M059J (cell line): ENCODE measurements at places on chromosomes 6 and 20. TPM values are rescaled to one million over a fixed set of nuclear protein-coding genes. Genes with fewer than 3 reads are reported as not detected.

DNA sequence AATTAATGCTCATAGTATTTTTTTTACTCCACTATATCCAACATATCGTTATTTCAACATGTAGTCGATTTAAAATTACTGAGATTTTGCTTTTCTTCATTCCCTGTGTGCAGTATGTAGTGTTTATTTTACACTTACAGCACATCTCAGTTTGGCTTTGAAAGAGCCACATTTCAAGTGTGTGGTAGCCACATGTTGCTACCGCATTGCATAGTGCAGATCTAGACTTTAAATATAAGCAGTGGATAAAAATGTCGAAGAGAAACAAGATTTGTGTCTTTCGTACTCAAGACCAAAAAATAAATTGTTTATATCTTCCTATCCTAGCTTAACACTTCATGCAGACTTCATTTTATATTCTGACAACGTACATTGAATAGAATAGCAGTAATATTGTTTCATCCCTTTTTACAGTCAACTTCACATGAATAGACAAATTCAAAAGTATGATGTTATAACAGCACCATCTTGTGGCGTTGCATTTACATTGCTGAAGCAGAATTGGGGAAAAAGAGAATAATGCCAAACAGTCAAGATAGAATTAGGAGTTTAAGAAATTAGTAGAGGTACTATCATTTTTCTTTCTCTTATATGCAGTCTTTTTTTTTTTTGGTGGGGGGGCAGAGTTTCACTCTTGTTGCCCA lies 29.9 kb downstream of the FBXO5 start:
- peak; percentile 58 for DNase-seq

DNA sequence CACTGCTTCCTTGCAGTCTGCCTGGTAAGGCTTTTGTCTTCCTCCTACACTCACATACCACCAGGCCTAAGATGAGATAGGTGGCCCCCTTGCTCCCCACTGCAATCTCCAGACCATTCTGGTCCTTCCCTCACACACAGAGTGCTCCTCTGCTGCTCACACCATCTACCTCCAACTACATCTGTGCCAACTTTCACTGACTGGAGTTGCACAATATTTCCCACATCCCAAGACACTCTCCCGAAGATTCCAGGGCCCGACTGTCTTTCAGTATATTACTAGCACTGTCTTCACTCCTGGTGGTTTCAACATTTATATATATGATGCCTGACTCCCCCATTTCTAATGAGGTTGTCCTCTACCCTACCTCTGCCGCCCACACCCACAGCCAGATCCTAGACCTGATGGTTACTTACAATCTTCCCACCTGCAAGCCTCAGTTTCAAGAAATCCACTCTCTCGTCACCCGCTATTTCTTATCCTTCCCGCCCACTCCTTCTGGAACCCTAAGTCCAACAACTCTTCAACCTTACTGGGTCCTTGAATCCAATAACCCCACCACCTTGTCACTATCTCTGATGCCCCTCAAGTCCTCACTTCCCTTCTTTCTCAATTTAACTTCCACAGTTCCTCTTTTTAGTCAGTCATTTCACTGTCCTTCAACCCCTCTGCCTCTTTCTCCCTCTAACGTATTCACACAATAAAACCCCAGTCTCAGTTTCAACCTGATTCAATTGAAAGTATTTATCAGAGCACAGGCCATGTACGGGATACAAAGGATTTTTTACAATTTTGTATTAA lies 21.6 kb downstream of the RALGAPA2 start:
- DNase-seq = no peak

Gene YIPF3
- total RNA-seq = 175 and 194 TPM in 2 replicates

DNA sequence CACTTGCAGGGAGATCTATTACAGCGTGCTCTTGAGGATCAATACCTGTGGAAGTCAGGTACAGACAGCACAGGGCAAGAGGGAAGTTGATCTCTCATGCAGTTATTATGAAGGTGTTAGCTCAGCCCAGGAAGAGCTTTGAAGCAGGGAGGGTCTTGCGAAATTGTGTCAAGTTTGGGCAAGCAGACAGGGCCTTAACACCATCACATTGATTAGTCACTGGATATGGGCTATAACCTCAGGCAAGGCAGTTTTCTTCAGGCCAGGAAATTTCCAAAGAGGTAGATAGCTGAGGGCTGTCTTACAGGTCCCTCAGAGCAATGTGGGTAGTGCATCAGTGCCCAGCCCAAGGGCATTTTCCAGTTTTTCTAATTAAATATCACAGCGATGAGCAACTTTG lies 643.8 kb downstream of the DHX35 start:
- DNase-seq = peak; percentile 87

Gene SNAP91
- not detected in 2 replicates for total RNA-seq

DNA sequence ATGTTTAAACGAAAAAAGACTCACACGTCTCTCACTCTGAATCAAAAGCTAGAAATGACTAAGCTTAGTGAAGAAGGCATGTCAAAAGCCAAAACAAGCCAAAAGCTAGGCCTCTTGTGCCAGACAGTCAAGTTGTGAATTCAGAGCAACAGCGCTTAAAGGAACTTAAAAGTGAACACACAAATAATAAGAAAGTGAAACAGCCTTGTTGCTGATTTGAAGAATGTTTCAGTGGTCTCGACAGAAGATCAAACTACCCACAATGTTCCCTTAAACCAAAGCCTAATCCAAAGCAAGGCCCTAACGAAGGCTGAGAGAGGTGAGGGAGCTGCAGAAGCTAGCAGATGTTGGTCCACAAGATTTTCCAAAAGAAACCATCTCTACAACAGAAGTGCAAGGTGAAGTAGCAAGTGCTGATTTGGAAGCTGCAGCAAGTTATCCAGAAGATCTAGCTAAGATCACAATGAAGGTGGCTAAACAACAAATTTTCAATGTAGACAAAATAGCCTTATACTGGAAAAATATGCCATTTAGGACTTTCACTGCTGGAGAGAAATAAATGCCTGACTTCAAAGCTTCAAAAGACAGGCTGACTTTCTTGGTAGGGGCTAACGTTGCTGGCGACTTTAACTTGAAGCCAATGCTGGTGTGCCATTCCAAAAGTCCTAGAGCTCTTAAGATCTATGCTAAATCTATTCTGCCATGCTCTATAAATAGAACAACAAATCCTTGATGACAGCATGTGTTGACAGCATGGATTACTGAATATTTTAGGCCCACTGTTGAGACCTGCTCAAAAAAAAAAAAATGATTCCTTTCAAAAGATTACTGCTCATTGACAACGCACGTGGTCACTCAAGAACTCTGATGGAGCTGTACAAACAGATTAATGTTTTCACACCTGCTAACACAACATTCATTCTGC lies 40.3 kb downstream of the SEC63 start:
- no peak for DNase-seq

- DNase-seq = no peak
These were observed 499.6 kb downstream of the RFPL4B start for GRCh38 chr6:112846681-112847080.

- DNase-seq = no peak
These were observed 7.7 kb downstream of the MMP24OS start for GRCh38 chr20:35270021-35270902.

DNA sequence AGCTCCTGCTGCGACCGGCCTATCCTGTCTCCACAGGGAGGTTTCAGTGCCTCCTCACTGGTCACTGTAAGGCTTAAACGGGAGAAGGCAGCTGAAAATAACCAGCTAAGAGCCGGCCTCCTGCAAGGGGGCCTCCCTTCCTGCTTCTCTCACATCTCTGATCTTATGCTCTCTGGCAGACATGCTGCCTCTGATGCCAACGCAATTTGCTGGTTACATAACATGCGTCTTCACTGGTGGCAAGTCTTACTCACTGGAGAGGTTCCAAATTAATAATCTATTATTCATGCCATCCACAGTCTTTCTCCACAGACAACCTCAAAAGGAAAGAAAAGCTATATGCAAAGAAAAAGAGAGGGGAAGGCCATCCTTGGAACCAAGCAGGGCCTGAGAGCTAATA lies 91.8 kb upstream of the LRFN2 start:
- no peak for DNase-seq

- DNase-seq = peak; percentile 29
These were observed 21.7 kb downstream of the SMLR1 start for GRCh38 chr6:130848945-130849344.

Gene TRDN
- 0.05 and 0.12 TPM in 2 replicates for total RNA-seq
